ENCODE measurements at places on chromosomes 6 and 20.

DNA sequence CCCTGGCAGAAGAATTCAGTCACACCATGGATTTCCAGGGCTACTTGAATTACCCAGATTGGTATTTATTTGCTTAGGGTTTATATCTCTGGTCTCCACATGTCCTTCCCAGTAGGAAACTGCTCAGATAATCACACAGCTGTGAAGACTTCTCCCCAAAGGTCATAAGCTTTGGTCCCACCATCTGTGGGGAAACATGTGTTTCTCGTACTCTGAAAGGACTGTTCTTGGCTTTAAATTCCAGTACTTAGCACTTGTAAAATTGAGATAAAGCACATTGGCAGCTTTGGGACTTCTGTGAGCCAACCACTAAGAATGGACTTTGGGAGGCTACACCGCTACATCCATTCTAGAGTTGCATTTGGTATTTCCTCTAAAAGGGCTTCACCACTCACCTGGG, 205.3 kb upstream of the FOXA2 start:
- no peak for DNase-seq

DNA sequence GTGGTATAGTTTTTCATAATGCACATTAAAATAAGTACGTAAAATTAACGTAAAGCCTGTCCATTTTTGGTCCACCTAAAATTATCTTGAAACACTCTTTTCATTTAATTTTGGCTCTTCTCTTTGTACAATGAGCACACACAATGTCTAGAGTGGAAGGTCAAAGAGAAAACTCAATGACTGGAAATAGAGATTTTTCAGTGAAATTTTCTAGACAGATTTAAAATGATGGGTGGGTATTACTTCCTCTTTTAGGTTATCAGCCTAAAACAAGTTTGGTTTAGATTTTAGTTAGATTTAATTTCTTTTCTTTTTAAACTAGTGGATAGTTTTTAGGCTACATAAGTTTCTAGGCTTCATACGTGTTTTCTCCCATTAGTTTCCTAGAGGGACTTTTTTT, 24.9 kb downstream of the DSE start:
- DNase-seq: no peak

DNA sequence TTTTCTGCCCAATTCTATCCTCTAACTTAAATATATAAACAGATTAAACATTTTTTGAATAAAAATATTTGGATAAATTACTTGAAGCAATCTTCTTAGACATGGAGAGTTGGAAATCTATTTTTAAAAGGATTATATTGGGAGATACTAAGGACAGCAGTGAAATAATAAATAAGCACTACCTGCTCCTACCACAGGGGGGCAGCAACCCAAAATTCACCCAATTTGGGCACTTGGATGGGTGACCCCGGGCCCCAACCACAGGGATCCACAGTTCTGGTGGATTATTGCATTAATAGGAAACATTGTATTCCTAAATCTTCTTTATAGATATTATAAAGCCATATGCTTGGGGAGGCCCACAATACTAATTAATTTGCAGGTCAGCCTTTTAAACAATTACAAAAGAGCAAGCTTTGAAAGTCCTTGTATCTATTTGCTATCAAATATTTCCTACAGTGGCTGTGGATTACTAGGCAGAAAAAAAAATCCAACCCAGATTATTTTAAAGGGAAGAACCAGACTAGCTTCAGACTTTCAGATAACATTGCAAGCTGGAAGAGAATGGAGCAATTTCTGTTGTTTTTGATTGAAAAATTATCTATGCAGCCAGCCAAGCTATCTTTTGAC, 66.4 kb upstream of the PDE10A start:
- DNase-seq: no peak

- DNase-seq: no peak
Observed at GRCh38 chr6:28580475-28580874, 54.8 kb downstream of the GPX5 start.

DNA sequence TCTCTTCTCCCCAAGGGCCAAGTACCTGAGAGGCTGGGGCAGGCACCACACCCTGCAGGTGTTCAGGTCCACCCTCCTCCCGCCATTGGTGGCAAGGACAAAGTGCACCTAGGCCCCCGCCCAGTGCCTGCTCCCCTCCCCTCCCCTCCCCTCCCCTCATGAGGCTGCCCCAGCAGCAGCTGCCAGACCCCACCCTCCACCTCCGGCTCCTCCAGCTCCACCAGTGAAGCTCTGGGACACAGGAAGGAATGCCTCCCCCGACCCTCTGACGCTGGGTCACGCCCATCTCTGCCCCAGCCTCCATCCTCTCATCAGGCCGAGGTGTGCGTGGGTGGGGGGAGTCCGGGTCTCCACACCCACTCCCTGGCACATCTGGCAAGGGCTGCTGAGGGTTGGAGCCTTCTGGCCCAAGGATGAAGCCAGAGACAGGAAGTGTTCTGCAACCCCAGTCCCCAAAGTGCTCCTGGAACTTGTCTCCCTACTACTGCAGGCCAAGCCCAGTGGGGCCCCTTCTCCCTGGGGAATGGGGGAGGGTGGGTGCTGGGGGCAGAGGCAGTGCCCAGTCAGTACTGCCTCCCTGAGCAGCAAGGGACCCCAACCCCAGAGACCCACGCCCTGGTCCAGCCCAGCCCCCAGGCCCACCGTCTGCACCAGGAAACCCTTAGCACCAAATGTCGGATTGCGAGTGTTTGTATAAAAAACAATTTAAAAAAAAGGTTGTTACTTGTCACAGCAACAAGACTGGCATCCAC, 1.6 kb upstream of the UCKL1 start:
- DNase-seq: no peak
